ENCODE measurements at places on chromosomes 1 and 21. TPM values are rescaled to one million over a fixed set of nuclear protein-coding genes. Genes with fewer than 3 reads are reported as not detected.

Gene CYP4B1
- not detected for total RNA-seq

Gene PPFIA4
- total RNA-seq = 29.6 TPM

Gene ZBTB17
- 19.3 TPM for total RNA-seq

Gene VSIG8
- total RNA-seq = not detected

Gene TMEM200B
- total RNA-seq = 13.7 TPM

Measured in articular chondrocyte of knee joint (primary cell).